ENCODE measurements at places on chromosomes 2 and 18.

- DNase-seq, result no peak
These were observed 25.7 kb downstream of the ADI1 start for GRCh38 chr2:3493615-3494007.

DNA sequence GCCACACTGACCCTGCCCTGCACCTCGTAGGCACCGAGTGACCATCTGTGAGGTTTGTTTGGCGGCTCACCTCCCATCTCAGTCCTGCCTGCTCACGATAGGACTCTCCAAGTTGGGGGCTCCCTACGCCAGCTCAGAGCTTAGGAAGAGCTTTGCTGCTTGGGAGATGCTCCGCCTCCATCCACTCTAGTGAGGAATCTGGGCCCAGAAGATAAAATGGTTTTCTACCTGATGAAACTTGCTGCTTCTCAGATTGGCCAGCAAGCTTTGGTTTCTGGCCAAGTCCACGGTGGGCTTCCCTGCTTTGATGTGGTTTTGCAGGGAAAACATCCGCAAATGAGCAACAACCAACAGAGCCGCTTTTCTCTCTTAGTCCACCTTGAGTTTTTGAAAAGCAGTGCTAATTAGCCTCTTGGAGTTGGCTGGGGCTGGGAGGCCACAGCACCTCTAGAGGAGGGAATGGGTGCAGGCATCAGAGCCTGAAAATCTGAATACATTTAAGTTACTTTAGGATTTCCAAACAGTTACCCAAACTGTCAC, 42.2 kb downstream of the THNSL2 start:
- no peak for DNase-seq

DNA sequence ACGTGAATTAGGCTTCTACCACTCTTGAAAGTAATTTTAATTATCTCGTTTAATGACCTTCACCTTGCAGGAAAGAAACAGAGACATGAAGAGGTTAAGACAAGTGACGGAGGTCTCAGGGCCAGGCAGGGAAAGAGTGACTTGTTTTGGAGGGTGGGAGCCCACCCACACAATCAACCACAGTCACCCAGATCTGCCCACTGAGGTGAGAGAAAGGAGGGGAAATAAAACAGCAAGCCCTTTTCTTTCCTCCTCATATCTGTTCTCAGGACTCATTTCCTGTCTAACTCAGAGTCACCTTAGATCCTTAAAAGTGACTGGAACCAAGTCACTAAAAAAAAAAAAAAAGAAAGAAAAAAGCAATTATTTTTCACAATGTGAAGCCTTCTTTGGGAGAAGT, 26.8 kb downstream of the ATP8B1 start:
- DNase-seq, result no peak

DNA sequence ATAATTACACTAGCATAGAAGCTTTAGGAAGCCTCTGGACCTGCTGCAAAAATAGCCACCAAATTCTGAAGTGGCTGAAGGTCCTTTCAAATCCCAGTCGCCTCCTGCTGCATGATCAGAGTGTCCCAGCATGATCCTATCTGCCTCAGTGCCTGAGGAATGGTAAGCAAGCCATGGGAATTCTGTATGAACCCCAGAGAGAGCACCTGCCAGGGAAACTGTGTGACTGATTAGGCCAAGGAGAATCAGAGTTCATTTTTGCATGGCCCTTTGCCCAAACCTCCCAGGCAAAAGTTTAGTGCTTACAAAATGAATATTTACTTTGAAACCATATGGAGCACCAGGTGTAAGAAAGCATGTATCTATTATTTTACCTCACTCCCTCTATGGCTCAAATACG, 221.4 kb downstream of the ARL4C start:
- DNase-seq, result no peak

DNA sequence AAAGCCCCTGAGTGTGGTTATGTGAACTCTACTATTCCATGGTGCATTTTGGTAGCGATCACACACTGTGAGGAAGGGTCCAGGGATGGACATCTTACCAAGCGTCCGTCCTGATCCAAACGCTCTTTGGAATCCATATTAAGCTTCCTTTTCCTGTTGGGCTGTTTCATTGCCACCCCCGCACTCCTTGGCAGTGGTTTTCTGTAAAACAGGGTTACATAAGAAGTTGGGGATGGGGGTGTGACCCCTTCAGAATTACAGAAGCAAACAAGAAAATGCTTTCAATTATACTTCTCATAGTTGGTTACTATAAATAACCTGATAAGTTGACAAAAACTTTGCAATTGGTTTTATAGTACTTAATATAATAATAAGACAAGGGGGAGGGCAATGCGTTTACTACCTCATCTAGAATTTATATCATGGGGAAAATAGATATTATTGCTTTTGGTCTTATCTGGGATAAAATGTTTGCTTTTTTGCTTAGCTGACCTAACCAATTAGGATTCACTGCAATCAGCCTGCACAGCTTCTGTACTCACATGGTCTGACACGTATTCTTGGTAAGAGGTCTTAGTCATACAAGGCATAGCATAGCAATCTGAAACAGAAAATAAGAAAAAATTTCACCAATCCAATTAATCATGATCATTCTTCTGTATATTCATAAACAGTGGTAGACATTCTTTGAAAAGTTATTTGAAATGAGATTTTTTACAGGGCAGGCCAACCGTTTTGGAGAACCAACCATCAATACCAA, 103.1 kb downstream of the L3MBTL4 start:
- no peak for DNase-seq

- no peak for DNase-seq
These were observed 9.2 kb downstream of the LRRFIP1 start for GRCh38 chr2:237636578-237636977.
